ENCODE measurements at places on chromosomes 4 and X. TPM values are rescaled to one million over a fixed set of nuclear protein-coding genes. Genes with fewer than 3 reads are reported as not detected.

DUX4 gene
- 0.60 TPM for polyA plus RNA-seq

SCML2 gene
- 8.3 TPM for polyA plus RNA-seq

DNA sequence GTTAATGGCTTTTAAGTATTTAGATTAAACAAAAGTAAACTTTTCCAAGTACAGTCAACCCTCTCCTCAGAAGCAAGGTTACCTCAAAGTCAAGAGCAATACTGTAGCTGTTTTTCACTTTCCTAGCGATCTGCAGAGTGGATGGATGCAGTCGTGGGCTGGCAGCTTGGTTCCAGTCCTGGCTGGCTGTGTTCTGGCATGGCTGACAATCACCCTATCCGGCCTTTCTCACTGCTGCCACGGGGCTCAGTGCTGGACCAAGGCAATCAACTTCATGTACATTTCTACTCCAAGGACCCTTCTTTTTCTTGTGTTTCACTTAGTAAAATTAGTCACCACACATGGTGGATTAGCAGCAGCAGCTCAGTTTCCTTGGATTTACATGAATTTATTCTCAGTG is 208.3 kb downstream of the GABRB1 start:
- no peak for DNase-seq

- DNase-seq, result no peak
Observed at GRCh38 chr4:35541888-35542213, 702.5 kb downstream of the ARAP2 start.

GRCh38 chr4:139770361-139770760 is 104.7 kb downstream of the MGST2 start:
- DNase-seq, result no peak

DNA sequence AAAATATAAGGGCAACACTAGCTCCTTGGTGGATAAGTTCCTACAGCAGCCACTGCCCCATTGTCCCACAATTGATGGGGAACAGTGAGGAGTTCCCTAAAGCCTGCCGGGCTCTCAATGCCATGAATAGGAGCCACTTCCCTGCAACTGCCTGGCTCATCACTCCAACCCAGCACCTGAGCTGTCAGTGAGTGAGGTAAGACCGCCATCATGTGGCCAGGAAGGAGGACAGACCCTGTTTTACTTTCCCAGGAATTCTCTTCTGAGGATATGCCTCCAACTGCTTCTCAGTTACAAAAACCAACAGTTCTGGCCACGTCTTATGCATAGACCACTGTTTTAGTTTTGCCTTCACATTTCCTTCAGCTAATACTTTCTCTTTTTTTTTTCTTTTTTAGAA is 45.5 kb downstream of the SRPX start:
- DNase-seq, result no peak

GRCh38 chr4:82124932-82125786 is 248.6 kb downstream of the HNRNPD start:
- no peak for DNase-seq

GRCh38 chr4:44553180-44553579 is 98.2 kb downstream of the YIPF7 start:
- no peak for DNase-seq

GRCh38 chr4:18012807-18013462 is 8.6 kb downstream of the LCORL start:
- no peak for DNase-seq

DNA sequence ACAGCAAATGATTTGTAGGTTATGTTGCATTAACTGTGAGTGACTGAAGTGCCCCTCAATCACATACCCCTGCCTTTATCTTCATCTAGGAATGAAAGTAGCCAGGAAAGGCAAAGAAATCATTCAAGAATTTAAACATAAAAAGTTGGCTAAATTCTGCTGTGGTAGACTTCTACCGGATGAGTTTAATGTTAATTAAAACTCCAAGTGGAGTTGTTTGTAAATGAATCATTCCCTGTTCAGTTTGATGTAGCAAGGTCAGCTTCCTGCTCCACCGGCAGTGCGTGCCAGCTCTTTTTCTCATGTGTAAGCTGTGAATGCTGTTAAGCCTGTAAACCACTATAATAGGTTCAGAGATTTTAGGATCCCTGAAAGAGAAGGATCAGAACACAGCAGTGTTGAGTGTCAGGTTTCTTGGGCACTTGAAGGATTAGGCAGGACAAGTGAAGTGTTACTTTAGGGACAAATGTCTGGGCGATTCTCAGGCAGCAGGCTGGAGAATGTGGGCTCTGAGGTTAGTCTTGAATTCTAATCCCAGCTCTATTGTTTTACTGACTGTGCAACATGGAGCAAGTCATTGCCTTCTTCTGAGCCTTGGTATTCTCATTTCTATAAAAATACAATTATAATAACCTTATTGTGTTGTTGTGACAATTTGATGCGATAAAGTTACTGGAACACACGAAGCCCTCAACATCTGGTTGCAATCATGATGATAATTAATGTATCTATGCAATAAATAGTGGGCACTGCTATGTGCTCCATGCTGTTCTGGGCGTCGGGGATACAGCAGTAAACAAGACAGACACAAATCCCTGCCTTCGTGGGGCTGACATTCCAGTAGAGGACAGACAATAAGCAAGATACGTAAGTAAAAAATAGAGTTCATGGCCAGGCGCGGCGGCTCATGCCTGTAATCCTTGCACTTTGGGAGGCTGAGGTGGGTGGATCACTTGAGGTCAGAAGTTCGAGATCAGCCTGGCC is 112.0 kb downstream of the SHROOM3 start:
- no peak for DNase-seq

GRCh38 chr4:127097061-127097460 is 535.7 kb upstream of the INTU start:
- DNase-seq, result no peak

GRCh38 chr4:150251752-150252190 is 173.5 kb downstream of the DCLK2 start:
- no peak for DNase-seq

GRCh38 chr4:101678180-101678579 is 112.3 kb upstream of the BANK1 start:
- DNase-seq, result no peak
